ENCODE measurements at places on chromosomes 11 and 22.

- no peak for DNase-seq
Observed at GRCh38 chr11:35179466-35180135, 40.6 kb downstream of the CD44 start.

DNA sequence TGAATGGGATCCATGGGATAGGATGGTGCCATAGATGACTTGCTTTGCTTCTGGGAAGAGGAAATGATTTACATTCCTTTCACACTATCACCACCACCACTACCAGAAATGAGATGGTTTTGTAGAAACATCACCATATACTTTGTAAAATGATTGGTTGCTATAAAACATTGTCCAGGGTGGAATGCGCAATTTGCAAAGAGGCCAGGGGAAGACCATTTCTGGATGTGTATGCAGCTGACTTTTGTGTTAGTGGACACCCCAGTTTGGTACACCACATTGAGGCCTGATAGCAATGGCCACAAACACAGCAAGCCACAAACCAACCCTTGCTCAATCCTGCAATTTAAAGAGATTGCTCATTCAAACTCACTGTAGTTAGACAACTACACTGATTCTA is 56.7 kb upstream of the RCN1 start:
- DNase-seq, result no peak

DNA sequence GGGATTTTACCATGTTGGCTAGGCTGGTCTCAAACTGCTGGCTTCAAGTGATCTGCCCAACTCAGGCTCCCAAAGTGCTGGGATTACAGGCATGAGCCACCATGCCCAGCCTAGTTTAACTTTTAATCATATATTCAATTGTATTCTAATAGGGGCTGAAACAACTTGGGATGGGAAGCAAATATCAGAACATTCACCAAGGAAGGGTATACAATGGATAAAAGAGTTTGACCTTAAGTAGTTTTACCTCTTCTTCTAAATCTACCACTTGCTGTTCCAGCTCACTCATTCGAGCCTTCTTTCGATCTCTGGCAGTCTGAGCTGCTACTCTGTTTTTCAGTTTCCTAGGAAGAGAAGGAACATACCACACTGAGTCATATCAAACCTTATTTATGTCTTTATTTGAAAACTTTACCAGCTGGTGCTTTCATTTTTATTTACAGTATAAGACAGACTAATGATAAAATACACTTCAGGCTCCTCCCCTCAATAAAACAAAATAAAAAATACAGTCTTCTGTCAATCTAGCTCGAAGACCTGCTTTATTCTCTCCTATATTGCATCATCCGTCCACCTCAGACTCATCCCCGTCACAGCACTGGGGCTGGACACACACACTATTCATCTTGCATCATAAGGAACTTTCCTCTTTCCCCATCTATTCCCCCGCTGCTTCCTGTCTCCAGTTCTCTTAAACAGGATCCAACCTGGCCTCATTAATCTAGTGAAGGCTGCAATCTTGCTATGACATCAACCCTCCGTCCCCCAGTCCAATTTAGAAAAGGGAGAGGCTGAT is 1.4 kb downstream of the XBP1 start:
- no peak for DNase-seq

DNA sequence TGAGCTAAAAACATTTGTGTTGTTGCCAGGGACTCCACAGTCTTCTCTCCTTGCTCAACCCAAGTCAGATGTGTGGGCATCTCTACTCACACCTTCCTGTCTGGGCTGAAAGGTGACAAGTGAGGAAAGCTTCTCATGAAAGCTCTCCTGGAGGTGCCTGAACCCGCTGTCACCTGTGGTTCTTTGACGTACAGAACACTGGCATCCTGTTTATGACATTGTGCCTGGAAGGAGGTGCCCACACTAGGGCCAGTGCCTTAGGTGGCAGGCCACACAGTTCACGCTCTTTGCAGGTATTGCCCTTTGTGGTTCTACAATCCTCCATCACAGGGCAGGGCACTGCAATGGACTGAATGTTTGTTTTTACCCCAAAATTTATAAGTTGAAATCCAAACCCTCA is 108.5 kb downstream of the CD44 start:
- DNase-seq, result no peak

GRCh38 chr11:66676931-66677598 is 622 bp downstream of the RBM4B start:
- DNase-seq, result no peak

- no peak for DNase-seq
Observed at GRCh38 chr11:117011541-117011898, 86.7 kb downstream of the SIK3 start.

- no peak for DNase-seq
Observed at GRCh38 chr11:68345776-68346461, 33.5 kb downstream of the LRP5 start.

DNA sequence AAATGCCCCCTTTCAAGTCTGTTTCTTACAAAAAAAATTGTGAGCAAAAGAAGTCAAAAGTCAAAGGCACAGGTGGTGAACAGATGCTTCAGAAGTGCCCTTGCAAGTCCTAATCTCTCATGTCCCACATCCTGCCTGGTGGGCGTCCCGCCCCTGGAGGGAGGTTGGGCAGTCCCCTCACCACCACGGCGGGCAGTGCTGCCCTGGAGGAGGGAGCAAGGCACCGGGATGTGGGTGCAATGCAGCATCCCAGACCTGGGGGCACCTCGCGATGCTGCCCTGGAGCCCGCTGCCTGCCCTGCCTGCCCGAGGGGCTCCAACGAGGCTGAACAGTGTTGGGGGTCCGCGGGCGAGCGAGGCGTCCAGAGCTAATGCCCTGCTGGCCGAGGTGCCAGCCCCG is 15.9 kb downstream of the MRGPRG start:
- no peak for DNase-seq

DNA sequence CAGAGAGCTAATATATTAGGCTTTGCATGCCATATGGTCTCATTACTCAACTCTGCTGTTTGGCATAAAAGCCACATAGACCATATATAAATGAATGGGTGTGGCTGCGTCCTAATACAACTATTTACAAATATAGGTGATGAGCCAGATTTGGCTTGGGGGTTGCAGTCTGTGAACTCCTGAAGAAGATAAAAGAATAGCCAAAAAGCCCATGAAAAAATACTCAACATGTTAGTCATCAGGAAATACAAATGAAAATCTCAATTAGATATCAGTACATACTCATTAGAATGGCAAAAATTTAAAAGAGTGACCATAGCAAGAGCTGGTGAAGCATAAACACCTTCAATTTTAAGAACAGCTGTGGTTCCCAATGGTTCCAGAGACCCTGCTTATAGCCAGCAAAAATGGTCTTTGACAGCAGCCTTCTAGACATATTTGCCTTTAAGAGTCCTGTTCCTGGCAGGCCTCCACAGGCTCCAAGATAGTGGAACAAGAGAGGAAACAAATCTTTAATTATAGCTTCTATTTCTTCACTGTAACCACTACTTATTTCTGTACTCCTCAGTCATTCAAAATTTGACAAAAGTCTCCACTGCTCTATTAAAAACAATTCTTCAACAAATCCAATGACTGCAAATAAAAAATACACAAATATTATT is 16.1 kb downstream of the C2CD3 start:
- no peak for DNase-seq

DNA sequence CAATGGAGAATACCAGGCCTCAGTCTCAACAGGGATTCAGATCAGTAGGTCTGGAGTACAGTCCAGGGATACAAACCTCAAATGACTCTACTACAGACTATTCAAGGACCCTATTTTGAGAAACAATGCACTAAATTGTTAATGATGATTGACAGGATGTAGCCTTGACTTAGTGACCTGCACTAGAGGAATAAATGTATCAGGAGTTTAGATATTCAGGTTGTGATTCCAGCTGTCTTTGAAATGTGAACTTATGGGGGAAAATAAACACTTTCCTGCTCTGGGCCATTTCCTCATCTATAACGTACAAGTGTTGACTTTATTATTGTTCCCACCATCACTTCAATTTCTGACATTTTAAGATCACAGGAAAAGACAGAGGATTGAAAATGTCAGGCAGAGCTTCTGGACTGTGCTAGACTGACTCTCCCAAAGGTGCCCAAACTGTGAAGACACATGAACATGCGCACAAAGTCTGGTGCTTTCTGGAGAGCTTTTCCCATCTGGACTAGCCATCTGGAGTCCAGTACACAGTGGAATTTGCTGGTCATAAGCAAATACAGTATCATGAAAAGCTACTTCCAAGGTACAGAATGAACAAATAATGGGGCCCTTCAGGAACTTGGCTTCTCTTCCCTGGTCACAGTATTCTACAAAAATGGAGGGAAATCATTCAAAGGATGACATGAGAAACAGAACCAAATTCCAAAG is 110.4 kb downstream of the USP35 start:
- no peak for DNase-seq

DNA sequence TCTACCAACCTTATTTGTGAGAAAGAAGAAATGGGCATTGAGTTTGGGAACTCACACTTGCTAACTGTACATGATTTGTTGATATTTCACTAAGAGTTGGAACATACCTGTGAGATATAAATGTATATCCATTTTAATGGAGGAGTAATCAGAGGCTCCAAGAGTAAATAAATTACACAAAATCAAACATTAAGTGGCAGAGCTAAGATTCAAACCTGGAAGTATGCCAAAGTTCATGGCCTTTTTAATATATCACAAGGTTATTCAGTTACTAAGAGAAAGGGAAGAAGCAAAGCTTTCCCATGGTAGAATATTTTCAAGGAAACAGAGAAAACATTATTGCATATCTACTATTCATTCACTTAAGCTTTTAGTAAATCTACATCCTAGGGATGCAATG is 1641.1 kb downstream of the FAM181B start:
- DNase-seq, result no peak

GRCh38 chr11:69142895-69143294 is 12.8 kb upstream of the SMIM38 start:
- no peak for DNase-seq

DNA sequence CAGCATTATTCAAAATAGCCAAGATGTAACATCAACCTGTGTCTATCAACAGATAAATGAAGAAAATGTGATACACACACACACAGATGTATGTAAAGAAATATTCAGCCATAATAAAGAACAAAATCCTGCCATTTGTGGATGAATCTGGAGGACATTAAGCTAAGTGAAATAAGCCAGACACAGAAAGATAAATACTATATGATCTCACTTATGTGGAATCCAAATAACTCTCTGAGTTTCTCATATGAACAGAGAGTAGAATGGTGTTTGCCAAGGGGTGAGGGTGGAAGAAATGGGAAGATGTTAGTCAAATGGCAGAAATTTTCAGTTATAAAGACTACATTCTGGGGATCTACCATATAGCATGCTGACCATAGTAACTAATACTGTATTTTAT is 224.2 kb downstream of the GUCY1A2 start:
- DNase-seq, result no peak

GRCh38 chr11:69949327-69949726 is 128.8 kb upstream of the ANO1 start:
- no peak for DNase-seq

DNA sequence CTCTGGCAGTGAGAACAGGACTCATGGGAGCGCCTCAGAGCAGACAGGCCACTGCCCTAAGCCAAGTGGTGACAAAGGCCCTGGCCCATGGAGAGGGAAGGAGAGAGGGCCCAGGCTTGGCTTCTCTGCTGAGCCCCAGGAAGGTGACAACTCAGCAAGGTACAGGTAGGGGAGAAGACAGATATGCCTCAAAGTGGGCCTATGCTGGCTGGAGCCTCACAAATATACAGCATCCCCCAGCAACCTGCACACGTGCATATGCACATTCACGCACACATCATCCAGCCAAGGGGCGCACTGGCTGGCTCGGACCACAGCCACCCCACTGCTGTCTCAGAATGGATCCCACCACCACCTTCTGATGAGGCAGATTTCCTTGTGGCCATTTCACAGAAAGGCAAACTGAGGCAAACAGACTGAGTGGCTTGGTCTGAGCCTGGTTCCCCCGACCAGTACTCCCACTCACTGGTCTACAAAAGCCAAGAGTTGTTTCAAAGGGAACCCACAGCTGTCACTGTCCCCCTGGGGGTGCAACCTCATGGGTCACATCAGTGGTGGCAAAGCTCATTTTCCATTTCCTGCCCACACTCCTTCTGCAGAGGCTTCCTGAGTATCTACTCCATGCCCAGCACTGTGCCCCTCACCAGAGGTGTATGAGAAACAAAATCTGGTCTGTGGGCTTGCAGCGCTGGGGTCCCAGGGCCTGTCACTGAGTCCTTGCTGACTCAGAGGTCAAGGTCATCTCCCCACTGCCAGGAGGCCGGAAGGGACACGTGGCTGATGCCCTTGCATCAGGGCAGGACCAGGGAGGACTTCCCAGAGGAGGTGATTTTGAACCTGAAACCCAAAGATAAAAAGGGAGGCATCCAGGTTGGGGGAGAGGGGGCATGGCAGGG is 67.3 kb upstream of the PRR5 start:
- no peak for DNase-seq

DNA sequence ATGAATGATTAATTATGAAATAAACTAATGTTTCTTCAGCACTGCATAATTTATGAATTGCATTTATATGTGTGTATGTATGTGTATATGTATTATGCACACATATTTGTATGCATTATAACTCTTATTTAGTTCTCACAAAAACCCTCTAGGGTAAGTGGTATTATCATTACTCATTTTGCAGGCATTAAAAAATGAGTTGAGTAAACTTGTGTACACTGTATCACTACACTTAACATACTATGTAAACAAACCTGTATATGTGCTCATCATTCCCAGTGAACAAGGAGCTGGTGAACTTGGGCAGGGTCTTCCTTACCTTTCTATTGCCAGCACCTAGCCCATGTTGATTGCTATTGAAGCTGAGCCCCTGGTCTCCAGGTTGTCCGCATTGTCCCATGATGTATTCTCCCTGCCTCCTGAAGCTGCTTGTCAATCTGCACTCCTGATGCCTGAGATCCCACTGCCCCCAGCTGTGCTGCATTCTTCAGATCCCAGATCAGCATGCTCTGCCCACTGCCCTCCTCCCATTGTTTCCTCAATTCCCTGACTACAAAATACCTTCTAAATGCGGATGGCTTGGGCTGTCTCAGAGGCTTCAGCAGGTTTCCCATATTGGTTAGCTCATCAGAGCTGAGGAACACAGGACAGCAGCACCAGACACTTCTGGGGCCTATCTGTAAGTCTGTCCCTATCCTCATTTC is 267.9 kb upstream of the SESN3 start:
- no peak for DNase-seq

GRCh38 chr11:60890696-60891095 is 15.7 kb downstream of the PRPF19 start:
- DNase-seq, result no peak
